Non-pigmented ciliary epithelial cell (primary cell): ENCODE measurements at places on chromosomes 3 and 15.

DNA sequence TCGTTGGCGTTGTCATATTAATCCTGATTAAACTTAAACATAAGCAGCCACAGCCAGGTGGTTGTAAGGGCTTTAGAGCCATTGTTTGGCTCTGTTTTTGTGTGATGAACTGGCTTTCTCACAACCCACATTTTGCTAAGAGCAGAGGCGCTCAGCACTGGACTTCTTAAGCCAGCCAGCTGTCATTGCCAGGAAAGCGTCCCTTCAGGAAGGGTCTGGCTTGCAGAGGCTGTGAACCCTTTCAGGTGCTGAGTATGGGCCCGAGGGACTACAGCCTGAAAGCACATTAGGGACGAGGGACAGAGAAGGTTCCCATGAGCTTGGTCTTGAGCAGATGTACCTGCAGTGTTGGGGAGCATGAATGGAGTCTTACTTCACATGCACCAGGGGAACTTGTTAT, 112.3 kb downstream of the CHCHD6 start:
- no peak for DNase-seq

- DNase-seq, result no peak
Measured at GRCh38 chr3:119219069-119219468, 21.6 kb downstream of the B4GALT4 start.

DNA sequence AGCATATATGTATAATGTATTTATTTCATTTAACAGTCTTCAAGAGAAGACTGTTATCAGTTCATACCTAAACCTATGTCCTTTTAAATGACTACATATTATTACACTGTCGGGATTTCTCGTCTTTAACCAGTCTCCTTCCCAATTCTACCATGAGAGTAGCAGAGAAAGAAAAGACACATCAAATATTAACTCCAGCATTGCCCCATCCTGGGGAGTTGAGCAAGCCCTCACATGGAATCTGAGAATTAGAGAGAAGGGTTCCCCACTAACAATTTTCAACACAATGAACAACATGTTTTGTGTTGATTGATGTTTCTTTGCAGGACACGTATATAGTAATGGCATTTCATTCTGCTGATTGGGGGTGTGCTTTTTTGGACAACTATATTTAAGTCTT, 257.4 kb downstream of the ADAMTSL3 start:
- no peak for DNase-seq

DNA sequence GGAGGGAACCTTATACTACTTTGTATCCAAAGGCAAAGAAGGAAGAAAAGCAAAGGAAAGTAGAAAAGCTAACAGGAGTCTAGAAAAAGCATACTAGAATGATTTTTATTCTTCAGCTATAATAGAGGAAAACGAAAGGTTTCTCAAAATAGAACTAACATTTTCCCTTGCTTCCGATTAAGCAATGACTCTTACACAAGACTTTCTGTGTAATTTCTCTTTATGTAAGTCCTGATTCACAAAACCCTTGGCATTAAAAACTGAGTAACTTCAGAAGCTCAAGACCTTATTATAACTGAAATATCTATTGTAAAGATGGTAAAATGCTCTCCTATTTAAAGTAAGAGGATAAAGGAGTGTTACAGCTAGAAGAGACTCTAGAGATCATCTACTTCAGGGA, 97.4 kb downstream of the DTWD1 start:
- no peak for DNase-seq

DNA sequence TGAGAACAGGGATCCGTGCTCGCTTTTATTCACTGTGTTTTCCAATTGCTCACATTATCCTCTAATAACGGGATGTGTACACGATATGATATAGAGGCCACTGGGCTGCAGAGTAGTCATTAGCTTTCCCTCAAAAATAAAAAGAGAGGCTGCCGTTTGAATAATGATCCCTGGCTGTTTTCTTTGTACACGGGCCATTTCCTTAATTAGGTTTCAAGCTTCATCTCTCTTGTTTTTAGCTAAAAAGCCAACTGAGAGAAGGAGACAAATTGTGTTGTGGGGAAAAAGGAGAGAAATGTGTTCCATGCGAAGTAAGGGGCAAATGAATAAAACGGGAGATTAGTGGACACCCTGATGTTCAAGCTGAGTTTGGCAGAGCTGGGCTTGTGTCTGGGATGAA, 174.2 kb downstream of the CACNA2D3 start:
- no peak for DNase-seq

- DNase-seq, result no peak
Measured at GRCh38 chr15:93250950-93251349, 161.9 kb upstream of the RGMA start.

GRCh38 chr15:56919031-56919608, 676 bp downstream of the TCF12 start:
- DNase-seq, result no peak

DNA sequence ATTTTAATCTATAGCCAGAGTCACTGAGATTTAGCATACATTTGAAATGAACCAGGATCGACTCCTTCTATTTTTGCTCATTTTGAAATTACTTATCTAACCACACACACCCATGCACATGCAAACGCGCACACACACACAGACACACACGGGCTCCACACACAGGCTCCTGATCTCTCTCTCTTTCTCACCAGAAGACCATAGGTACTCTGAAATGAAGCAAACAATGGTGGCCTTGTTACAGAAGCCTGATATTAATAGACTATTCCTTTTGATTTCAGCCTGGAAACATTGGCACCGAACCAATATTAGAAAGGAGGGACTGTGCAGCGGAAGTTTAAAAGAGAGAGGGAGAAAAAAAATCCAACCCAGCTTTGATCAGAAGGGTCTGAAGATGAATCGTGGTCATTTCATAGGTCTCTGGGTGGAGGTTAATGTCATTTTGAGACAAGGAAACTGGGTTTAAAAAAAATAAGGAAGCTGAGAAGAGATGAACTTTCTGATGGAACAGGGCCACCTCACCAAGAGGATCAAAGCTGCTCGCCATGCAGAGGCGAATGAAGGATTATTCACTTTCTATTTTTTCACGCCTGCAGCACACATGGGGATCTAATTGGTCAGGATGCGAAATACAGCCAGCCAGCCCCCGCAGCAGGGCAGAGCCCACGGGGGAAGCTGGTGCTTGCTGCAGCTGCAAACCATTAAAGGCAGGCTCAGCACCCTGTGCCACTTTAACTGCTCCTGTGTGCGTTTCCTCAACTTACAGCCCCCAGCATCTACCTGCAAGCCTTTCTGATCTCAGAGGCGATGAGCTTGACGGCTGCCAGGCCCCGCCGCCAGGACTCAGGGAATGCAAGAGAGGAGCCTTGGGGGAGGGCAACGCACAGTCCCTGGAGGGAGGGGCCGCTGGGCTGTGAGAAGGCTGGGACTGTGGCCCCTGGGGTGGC, 88.8 kb downstream of the HES1 start:
- no peak for DNase-seq

DNA sequence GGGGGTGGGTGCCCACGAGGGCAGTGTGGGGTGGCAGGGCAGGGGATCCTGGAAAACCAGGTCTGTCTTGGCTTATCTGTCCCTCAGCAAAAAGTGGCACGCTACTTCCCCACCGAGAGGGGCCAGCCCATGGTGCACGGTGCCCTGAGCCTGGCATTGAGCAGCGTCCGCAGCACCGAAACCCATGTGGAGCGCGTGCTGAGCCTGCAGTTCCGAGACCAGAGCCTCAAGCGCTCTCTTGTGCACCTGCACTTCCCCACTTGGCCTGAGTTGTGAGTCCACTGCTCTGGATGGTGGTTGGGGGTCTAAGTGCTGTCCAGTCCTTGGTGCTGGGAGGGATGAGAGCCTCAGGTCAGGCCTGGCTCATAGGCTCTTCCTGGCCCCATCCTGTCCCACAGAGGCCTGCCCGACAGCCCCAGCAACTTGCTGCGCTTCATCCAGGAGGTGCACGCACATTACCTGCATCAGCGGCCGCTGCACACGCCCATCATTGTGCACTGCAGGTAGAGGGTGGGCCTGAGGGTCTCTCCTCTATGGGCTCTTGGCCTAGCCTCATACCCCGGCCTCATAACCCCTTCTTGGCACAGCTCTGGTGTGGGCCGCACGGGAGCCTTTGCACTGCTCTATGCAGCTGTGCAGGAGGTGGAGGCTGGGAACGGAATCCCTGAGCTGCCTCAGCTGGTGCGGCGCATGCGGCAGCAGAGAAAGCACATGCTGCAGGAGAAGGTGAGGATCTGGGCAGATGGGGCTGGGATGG, 31.1 kb downstream of the PTPN23 start:
- no peak for DNase-seq

DNA sequence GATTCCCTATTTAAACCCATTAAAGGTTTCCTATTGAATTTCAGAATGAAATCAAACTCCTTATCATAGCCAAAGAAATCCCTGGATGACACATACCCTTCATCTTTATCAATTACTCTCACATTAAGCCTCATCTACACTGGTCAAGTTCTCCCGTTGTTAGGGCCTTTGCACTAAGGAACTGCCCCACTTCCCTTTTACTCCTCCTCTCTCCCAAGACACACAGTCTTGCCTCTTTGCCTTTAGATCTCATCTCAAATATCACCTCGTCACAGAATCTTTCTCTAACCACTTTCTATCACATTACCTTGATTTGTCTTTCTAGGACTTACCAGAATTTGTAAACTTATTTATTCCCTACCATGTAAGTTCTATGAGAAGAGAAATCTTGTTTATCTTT, 117.6 kb downstream of the TMCC1 start:
- no peak for DNase-seq

GRCh38 chr3:129793942-129794310, 99.6 kb downstream of the TMCC1 start:
- no peak for DNase-seq

DNA sequence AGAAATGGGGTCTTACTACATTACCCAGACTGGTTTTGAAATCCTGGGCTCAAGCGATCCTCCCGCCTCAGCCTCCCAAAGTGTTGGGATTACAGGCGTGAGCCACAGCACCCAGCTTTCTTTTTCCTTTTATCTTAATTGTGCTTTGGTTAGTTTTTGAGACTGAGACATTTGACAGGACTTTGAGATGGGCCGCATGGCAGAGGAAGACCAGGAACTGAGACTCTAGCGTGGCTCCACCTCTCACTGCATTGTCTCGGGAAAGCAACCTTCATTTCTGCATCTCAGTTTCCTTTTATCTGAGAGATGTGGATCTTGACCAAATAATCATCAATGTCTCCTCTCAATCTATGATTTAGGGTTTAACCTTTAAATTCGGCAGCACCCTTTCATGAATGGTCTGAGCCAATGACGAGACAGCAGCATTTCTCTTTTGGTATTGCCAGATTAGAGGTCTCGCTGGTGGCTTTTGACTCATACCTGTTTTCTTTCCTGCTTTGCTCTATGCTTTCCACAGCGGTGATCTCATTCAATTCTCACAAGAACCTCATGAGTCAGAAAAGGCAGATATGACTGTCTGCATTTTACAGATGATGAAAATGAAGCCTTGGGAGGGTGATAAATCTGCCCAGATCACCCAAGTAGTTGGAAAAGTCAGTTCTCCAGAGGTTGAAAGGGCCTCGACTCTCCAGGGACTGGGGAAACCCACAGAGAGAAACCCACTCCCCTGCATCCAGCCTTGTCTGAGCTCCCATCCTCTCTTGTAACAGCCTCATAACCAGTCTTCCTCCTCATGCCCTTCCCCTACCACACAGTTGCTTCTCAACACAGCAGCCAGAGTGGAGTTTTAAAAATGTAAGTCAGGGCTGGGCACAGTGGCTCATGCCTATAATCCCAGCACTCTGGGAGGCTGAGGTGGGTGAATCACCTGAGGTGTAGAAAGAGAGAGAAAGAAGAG, 84.8 kb upstream of the FOXB1 start:
- peak; percentile 69 for DNase-seq

DNA sequence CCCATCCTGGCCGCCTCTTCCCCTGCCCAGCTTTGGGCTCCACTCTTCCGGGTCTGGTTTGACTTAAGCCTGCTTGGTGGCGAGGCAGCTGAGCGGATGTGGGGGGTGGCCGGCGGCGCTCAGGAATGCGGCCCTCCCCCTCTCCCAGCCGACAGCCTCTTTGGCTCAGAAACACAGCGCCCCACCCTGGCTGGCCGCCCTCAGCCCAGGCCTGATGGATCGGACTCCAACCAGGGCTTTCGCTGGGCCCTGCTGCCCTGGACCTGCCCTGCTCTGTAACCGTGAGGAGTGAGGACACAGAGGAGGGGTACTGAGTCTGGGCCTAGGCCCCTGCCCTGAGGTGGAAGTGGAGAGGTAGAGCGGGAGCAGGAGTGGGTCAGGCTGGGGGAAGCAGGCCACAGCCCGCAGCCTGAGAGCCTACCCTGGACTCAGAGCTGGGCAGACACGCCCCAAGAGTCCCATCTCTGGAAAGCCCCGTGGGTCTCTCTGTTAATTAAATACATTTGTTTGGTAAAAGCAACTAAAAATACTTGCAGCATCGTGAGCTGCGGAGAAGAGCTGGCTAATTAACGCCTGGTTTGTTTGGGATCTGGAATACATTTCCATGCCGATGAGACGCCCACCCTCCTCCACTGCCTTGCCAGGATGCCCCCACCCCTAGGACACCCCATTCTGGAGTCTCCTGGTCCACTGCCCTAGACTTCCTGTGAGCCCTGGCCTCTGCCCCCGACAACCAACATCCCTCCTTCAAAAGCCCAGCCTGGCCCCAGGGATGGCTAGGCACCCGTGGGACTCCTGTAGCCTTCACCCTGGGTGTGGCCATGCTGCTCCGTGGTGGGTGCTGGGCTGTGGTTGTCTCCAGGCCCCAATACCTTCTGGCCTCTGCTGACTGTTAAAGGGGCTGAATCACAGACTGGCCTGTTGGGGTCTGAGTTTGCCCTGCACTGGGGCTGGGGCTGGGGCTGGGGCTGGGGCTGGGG, 19.6 kb downstream of the PLXNA1 start:
- DNase-seq, result peak; percentile 54

- no peak for DNase-seq
Measured at GRCh38 chr15:74651242-74651741, 35.7 kb downstream of the CLK3 start.

GRCh38 chr3:128040041-128040440, 12.2 kb upstream of the SEC61A1 start:
- DNase-seq, result no peak
